ENCODE measurements at places on chromosomes 3 and 15.
A peak's percentile ranks its signal among the peaks of the same experiment; 100 is the strongest.

DNA sequence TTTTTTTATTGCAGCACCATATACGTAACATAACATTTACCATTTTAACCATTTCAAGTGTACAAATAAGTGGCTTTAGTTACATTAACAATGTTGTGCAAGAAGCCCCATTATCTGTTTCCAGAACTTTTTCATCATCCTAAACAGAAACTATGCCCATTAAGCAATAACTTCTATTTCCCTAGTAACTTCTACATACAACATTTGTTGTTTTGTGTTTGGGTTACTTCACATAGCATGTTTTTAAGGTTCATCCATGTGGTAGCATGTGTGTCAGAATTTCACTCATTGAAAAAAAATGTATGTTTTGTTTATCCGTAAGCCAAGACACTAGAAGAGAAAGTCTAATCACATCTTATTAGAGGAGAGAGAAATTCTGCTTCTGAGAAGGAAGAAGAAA lies 450.5 kb upstream of the PDZRN3 start:
- DNase-seq = no peak

DNA sequence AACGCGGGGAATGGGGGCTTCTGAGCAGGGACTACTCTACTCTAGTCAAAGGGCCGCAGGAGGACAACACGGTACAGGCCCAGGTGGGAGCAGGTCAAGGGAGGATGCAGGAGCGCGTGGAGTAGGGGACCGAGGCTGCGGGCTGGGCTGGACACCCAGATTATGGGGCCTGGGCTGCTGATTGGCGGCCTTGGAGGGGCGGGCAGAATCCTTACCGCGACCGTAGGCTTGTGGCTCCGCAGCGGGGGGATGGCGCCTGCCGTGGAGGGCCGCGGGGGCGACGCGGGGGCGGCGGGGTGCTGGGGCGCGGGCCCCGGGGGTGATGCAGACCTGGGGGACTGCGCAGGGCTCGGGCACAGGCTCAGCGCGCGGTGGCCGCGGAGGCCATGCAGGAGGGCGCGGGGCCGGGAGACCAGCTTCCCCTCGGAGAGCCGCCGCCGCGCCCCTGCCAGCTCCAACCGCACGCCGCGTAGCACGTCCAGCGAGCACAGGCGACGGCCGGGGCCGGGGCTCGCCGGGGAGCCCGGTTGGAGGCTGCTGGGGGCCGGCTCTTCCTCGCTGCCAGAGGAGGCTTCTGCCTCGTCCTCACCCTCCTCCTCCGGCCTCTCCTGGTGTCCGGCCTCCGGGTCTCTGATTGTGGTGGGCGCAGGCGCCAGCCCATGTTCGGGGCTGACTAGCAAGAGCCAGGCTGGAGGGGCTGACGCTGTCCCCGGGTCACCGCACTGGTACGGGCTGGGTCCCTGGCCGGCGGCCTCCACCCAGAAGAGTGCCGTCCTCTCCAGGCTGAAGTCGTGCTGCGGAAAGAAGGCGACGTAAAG lies 12.9 kb downstream of the UBAP1L start:
- DNase-seq = no peak

- no peak for DNase-seq
Measured at GRCh38 chr3:24521420-24522145, 26.9 kb upstream of the THRB start.

DNA sequence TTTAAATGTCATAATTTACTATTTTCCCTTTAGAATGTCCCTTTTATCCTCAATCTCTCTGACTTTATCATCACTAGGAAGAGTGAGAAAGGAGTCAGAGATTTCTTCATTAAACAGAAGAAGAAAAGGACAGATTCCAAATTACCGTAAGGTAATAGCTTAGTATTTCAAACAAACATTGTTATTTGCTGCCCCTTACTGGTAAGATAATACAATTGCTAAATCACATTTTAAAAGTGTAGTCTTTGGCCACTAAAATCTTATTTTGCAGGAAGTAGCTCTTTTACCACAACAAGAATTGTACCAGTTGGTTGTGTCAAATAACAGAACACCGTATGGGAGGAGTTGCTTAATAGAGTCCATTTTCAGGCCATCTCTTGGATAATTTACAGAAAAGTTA lies 53.7 kb downstream of the CGGBP1 start:
- peak; percentile 35 for DNase-seq

- DNase-seq = no peak
Measured at GRCh38 chr3:14379843-14380242, 22.6 kb upstream of the SLC6A6 start.

- no peak for DNase-seq
Measured at GRCh38 chr15:98968576-98968975, 39.0 kb downstream of the PGPEP1L start.

- no peak for DNase-seq
Measured at GRCh38 chr15:81295486-81296121, 28.3 kb downstream of the STARD5 start.

DNA sequence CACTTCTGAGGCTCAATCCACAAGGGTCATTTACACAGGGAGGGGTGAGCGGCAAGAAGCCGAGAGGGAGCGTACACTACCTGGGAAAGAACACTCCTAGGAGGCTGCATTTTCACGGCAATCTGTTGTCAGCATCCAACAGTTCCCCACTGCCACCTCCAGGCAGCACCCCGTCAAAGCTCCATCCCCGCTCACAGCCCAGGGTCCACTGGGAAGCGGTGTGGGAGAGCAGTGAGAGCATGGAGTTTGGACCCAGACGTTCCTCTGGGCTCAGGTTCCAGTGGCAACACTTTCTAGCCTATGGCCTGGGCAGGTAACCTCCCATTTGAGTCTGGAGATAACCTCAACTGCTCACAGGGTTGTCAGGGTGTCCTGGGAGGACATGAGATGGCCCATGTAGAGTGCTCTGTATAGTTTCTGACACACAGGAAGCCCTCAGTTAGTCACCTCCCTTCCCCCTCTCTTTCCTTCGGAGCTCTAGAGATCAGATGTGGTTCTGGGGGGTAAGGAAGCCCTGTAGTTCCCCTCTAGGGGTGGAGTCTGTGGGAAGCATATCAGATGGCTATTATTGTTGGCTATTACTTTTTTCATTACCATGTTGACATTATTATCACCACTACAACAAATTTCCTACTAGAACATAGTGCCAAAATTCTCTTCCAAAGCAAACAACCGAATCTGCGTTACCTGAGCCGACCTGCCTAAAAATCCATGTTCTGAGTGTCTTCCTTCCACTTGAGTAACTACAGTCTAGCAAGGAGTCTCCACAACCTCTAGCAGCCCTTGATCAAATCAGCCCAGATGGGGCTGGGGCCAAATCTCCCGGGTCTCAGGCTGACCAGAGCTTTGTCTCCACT lies 29.1 kb downstream of the RUVBL1 start:
- no peak for DNase-seq

DNA sequence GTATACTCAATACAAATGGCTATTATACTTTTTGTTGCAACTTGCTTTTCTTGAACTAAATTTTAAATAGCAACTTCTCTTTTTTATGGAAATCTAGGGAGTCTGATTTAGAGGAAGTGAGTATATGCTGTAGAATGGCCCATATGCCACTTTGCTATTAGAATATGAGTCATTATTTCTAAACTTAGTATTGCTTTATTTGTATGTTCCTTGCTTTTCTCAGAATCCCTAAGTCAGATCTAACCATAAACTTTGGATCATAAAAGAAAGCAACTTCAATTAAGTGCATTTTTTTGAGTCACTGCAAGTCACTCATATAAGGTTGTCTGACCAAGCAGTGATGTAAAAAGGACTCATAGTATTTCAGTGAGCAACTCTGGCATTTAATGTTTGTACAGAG lies 17.5 kb upstream of the SPTSSB start:
- no peak for DNase-seq

DNA sequence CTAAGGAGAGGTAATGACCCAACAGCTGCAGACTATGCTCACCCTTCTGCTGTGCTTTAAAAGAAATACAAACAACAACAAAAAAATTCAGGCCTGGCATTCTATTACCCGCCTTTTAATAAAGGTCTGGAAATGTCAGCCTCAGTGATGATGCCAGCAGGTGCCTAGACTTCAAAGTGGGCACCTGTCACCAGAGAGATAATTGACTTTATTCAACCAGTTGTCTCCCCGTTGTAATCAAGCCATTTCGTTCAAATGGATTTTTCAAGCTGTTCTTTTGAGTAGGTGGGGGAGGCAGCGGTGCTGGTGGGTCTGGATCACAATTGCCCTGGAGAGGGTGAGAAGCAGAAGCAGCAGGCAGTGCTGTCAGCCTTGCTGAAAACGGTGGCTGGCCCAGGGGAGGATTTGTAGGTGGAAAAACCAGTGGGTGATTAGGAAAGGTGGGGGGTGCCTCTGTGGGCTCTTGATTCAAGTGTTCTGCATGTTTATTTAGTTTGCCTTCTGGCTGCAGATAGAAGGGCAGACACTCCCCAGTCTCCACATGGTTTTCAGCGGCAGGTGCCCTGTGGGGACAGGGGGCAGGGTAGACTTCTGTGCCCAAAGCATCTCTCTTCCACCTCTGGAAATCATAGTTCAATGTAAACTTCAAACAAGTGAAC lies 300.2 kb upstream of the SLCO3A1 start:
- no peak for DNase-seq

GRCh38 chr3:154223519-154223918 lies 100.8 kb downstream of the DHX36 start:
- no peak for DNase-seq

GRCh38 chr3:19972054-19972453 lies 25.2 kb downstream of the RAB5A start:
- DNase-seq = no peak

- DNase-seq = no peak
Measured at GRCh38 chr15:74259292-74259648, 23.1 kb downstream of the CCDC33 start.

- no peak for DNase-seq
Measured at GRCh38 chr3:156811089-156811862, 14.9 kb upstream of the LEKR1 start.

DNA sequence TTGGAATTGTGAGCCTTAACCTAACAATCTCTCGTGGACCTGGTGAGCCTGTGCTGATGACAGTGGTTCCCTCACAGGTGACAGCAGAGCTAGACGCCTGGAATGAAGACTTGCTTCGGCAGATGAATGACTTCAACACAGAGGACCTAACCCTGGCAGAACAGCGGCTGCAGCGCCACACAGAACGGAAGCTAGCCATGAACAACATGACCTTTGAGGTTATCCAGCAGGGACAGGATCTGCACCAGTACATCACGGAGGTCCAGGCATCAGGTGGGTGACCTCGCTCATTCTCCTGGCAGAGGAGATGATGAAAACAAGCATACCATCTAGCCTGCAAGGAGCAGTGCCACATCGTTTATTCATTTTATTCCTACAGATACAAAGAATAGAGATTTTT lies 316.9 kb upstream of the UMPS start:
- DNase-seq = no peak

GRCh38 chr15:48861813-48862431 lies 16.0 kb upstream of the EID1 start:
- peak; percentile 57 for DNase-seq

DNA sequence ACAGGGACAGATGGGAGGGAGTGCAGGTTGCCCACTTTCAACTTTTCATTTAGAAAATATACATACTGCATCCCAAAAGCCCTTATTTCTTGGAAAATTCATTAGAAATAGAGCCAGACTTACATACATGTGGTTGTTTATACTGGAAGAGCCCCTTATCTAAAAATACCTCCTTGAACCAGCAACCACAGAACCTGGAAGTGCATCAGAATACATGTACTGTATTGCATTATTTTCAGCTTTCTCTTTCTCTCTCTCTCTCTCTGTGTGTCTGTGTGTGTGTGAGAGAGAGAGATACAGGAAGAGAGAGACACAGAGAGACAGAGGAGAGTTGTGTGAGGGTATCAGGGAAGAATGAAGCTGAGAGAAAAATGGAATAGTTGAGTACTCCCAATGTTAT lies 29.5 kb upstream of the LSAMP start:
- no peak for DNase-seq

- no peak for DNase-seq
Measured at GRCh38 chr3:127538569-127538968, 52.0 kb downstream of the TPRA1 start.

GRCh38 chr3:122548076-122548475 lies 16.0 kb downstream of the PARP9 start:
- no peak for DNase-seq

DNA sequence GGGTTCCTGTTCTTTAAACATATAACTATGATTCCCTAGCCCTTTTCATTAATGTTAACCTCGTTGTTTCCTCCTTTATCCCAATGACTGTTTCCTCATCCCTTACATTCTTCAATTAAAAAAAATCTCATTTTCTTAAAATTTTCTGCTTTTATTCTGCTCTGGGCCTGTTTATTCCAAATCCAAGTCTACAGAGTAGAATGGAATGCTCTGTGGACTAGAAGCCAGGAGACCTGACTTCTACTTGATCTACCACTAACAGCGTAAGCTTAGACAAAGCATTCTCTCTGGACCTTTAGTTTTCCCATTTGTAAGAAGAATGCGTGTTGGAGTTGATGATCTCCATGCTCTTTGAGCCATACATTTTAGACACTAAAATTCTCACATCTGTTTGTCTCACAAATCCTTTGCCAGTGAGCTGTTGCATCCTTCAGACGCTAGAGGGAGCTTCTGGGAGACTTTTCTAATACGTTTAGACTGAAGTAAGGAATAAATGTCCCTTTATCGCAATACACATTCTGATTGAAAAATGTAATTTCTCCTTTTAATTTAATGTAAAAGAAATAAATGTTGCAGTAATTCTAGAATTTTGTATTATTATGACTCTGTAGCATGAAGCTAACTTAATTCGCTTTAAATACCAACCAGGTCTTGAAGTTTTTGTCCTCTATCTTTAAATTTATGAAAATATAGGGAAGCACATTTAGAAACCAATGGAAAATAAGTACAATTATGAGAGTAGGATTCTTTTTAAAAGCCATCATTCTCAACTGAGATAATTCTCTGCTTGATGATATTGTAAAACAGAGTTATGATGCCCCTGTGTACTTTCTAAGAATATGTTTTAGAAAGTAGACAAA lies 21.7 kb upstream of the GMNC start:
- peak; percentile 50 for DNase-seq

GRCh38 chr3:192481638-192482037 lies 245.7 kb downstream of the FGF12 start:
- no peak for DNase-seq

- no peak for DNase-seq
Measured at GRCh38 chr3:132605374-132605792, 8.3 kb downstream of the ACKR4 start.

- DNase-seq = no peak
Measured at GRCh38 chr3:18417904-18418572, 7.1 kb downstream of the SATB1 start.

DNA sequence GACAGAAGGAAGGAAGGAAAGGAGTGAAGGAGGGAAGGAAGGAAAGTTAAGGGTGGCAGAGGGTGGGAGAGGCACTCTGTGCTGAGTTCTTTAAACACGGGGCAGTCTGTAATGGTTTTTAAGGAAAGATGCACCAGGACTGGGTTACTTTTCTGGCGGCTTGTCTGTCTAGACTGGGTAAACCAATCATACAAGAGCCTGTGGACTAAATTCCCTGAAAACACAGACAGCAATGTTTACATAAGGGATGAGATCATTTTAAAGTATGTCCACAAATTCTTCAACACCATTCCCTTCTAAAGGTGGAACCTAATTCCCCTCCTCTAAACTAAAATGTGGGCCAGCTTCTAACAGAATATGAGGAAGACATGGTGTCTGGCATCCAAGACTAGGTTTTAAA lies 235.5 kb upstream of the IGF1R start:
- DNase-seq = no peak
